ENCODE measurements at places on chromosomes 1 and 21. TPM values are rescaled to one million over a fixed set of nuclear protein-coding genes. Genes with fewer than 3 reads are reported as not detected.

The CHRNB2 gene
- total RNA-seq, result 0.10 TPM

The SLC2A5 gene
- not detected for total RNA-seq

The SELP gene
- total RNA-seq, result 0.15 TPM

The CYP4A11 gene
- not detected for total RNA-seq

The HUNK gene
- total RNA-seq, result 0.15 TPM

The KRTCAP2 gene
- total RNA-seq, result 199 TPM

The HSPG2 gene
- total RNA-seq, result 1.7 TPM

The NUDC gene
- total RNA-seq, result 160 TPM

Measured in activated CD8-positive, alpha-beta memory T cell treated with anti-CD3 and anti-CD28 coated beads for 36 hours (primary cell).